Common myeloid progenitor, CD34-positive (primary cell): ENCODE measurements at places on chromosomes 3 and 15.

- no peak for DNase-seq
Measured at GRCh38 chr3:76497636-76498035, 542.3 kb upstream of the ROBO2 start.

DNA sequence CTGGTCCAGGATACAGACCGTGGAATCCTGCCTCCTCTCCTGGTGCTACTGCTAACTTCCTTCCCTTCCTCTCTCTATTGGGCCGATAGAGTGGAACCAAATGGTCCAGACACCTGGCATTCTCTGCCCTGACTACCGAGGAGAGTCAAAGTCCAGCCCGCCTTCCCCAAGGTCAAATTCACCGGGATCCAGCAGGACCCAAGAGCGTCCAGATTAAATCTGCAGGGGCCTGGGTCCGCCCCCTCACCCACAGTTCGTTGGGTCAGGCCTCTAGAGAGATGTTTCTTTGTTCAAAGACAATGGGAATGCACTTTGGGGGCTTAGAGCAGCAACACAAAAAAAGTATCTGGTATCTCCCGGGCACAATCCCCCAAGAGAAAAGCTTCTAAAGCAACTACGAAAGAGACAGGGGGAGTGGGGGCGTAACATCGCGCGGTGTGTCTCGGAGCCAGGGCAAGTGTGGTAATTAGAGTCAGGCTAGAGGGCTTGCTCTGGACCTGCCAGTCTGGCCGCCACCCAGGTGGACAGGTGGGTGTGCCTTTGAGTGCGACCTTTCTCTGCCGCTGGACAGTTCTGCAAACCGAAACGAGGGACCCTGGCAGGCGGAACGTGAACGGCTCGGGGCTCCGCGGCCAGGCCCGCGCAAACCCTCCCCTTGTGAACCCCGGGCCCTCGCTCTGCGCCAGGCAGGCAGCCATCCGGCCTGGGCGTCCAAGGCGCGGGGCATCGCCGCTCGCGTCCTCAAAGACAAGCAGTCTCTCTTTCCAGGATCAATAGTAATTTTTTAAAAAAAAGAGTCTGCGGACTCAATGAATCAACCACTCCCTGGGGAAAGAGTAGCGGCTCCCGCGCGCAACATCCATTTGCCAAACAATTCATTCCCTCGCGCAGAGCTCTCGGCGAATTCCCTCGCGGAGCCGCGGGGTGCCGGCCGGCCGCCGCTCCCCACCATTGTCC lies 806 bp downstream of the KLHL25 start:
- DNase-seq: no peak

DNA sequence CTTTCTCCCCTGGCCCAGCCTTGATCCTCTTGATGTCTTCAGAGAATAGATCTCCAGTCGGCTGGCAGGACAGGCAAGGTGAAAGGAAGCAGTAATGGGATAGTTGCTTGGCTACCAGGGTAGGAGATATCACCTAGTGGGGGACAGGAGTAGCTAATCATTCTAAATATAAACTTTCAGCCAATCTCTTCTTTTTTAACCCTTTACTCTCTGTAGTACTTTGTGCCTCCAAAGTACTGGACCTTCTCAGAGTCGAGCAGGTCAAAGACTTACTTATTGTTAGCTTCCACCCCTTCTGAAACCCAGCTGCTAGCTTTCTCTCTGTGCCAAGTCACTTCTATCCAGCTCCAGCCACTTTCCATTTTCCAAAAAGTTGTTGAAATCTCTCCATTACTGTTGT lies 43.4 kb upstream of the FILIP1L start:
- DNase-seq: no peak

DNA sequence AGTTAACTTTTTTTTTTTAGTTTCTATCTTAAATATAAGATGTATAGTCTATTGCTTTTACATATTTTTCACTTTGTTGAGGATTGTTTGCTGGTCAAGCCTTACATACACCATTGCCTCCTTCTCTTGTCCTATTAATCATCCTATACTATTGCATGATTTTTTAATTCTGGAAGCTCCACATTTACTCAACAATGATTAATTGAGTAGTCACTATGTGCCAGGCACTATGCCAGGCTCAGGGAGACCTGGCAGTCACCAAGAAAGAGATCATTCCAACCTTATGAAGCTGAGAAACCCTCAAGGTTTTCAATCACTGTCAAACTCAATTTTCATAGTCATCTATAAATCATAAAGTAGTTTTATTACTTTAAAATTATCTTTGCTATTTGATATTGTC lies 626.2 kb downstream of the IGSF11 start:
- no peak for DNase-seq

DNA sequence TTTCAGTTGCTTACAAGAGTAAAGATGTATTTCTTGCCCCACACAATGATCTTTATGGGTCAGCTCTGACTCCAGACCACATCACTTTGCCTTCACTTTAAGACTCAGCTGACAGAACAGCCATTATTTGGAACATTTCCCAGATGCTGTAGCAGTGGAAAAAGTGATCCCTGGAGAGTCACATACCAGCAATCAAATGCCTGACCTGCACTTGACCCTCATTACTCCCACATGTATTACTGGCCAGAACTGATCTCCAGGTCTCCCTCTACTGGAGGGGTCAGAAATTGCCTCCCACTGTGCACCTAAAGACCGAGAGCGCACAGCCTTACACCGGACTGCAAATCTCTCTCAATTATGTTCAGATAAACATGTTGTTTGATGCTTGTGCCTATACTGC lies 88.6 kb upstream of the ZNF385D start:
- DNase-seq: peak; percentile 2

DNA sequence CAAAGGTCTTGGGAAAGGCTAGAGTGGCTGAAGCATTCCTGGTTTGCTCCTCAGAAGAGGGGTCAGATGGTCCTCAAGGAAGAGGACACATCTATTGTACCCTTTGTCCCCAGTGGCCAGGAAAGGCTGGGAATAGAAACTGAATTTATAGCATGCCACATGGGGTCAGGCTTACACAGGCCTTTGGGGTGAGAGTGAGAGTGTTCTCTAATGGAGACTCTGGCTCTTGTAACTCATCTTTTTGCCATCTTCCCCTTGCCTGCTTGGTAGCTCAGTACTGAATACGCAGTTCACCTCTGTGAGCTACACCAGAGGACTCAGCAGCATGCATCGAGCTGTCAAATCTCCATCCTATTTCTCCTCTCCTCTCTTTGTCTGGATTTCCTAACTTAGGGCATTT lies 87.5 kb downstream of the ATP2B2 start:
- DNase-seq: peak; percentile 50

GRCh38 chr3:118533676-118534075 lies 501.0 kb downstream of the IGSF11 start:
- no peak for DNase-seq

DNA sequence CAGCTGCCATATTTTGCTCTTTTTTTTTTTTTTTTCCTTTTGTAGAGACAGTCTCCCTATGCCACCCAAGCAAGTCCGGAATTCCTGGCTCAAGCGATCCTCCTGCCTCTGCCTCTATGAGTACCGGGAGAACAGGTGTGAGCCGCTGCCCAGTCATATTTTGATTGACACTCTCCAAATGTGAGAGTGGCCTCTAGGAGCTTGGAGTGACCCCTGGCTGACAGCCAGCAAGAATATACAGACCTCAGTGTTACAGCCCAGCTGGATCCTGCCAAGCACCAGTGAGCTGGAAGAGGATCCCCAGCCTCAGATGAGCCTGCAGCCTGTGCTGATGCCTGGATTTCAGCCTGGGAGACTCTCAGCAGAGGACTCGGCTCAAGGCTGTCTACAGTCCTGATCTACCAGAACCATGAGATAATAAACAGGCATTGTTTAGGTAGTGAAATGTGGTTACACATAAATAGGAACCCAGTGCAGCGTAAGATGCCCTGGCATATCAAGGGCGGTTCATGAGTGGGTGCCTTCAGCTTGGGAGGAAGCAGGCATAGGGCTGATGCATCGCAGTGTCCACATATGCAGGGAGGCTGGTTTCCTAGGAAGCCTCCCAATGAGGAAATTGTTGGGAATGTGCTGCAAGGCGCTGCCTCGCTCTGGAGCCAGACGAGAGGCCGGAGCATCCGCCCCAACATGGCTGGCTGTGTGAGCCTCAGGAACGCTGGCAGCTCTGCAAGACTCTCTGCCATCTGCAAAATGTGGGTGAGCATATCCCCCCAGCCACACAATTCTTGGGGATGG lies 38.9 kb upstream of the ATP10A start:
- DNase-seq: no peak

DNA sequence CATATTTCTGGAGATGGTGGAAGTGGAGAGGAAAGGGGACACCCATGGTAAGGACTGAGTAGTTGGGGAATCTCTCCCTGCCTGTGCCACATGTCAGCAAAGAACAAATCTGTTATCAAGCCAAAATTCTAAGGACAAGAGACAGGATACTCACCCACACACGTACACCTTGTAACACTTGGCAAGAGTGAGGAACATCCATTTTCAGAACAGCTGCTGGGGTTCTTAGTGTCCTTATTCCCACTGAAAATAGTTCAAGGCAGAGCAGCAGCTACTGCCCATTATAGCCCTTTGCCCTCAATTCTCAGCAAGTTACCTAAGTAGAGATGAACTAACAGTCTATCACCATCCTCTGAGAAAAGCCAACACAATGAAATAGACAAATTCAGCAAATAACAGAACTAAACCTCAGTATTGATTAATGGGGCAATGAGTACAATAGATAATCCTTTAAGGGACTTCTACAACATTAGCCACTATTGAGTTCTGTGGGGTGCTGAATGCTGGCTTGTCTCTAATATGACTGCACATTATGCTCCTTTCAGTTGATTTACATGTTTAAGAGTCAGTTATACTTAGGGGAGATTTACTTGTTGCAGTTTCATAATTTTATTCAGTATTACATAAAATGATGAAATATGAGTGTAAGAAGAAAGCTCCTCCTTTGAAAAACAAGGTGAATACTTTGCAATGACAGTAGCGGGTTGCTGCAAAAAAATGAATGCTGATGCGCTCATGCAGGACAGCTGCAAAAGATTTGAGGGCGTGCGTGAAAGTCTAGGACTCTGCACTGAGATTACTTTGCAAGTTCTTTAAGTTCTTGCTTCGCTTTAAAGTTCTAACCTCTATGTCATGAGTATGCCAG lies 22.4 kb downstream of the SENP5 start:
- DNase-seq: no peak

DNA sequence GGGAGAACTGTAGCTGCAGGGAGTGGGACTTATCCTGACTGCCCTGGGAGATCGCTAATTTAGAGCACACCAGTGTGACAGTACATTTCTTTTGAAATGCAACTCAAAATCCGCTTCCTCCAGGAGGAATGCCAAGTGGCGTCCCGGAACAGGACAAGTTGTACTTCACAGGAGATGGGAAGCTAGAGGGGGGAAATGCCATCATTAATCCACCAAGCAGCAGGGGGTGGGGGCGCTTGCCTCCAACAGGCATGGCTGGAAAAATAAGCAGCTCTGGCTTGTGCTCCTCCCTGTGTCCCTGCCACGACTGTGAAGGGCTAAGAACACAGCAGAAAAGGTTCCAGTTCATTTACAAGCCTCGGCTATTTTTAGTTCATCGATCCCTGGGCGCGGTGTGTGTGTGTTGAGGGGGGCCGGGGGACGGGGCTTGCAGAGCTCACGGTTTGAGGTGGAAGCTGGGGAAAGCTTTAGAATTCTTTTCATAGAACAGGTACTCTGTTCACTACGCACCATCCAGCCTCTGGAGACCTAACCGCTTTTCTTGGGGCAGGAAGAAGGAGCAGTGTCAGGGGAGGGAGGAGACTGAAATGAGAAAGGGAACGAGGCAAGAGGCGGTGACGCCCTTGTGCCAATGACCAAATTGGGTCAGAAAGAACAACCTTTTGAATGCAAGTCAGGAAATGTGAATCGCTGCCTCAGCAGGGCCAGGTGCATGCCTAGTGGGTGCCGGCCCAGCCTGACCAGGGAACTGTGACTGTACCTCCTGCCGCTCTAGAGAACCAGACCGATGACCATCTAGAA lies 51.8 kb upstream of the DGKG start:
- DNase-seq: peak; percentile 12

DNA sequence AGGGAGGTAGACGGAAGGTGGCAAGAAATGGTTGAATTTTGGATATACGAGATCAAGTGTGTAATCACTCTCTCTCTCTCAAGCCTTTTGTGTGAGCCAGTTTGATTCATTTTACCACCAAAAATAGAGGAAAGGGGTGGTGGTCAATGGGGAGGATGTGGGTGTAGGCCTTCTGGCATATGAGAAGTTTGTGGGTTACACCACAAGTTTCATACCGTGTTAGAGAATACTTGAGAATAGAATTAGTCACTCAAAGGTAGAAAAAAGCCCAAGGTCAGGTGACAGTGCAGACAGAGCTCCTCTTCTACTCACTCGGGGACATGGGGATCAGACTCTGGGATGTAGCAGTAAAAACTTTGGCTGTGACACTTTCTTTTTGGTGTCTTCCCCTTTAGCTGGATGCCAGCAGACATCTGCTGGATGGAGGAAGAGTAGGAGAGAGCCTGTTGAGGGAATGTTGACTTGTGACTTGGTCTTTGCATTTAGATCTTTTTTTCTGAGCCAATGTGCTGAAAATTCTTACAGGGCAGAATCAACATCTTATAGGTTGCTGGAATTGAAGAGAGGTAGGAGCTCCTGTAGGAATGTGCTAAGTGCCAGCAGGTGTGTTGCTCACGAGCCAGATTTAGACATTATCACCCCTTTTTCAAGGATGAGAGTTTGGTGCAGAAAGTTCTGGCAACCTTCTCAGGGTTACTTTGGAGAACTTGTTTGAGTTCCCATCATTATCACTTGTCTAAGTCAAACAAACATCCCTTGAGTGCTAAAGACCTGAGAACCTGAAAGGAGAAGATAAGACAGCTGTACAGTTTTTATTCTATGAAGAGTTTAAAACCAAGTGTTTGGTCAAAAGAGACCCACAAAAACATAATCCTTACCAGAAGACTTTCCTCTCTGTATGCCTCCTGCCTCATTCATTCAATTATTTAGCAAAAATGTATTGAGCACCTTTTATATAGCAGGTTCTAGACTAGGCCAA lies 43.9 kb upstream of the RYK start:
- DNase-seq: peak; percentile 96

DNA sequence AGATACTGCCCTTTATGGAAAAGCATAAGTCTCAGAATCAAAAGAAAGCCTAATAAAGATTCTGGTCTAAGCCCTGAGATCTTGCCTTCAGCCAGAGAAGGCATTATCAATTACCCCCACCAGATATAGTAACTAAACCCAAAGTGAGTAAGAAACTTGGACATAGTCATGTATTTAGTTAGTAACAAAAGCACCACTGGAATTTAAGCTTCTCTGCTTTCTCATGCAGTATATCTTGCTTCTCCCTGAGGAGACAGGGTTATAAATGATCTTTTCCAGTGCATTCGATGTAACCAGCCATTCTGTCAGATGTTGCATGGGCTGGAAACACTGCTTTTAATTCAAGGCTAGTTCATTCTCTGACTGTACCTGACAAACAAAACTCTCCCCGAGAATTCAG lies 946.7 kb downstream of the NAALADL2 start:
- no peak for DNase-seq

GRCh38 chr3:57935539-57935938 lies 72.7 kb upstream of the FLNB start:
- peak; percentile 70 for DNase-seq
